NCI-H2171 (cell line): ENCODE measurements at places on chromosomes 5 and 9.
A peak's percentile ranks its signal among the peaks of the same experiment; 100 is the strongest.

DNA sequence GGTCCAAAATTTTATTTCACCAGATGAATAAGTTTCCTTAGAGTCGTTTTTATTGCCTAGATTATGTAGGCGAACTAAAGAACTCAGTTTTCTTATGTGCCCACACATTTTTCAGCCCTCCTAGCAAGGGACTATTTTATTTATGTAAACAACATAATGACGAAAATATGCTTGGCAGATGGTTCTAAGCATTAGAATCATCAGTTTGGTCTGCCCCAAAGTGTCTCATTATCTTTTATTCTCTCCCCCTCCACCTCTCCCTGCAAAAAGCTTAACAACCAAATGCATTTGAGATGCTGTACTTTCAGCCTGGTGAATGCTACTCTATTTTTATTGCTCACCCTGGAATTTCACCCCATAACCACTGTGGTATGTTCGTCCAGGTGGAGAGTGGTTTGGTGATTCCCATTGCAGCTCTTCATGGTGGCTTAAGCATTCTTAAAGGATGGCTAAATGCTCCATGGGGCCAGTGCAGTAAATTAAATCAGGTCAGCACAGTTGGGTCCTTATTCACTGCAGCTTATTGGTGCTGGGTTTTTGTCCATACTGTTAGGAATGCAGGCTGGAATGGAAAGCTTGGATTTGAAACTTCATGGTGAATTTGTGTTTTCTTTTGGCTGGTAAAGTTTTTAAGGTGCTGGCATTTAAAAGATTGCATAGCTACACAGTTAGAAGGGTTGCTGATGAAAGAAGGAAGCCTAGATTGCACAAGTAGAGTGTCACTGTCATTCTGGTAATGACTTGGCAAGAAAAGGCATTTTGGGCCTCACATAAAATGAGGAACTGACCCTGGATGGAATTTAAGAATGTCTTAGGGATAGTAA is 39.2 kb downstream of the TLE4 start:
- DNase-seq = no peak

- DNase-seq = no peak
Measured at GRCh38 chr9:68861436-68861835, 152.5 kb downstream of the PRKACG start.

DNA sequence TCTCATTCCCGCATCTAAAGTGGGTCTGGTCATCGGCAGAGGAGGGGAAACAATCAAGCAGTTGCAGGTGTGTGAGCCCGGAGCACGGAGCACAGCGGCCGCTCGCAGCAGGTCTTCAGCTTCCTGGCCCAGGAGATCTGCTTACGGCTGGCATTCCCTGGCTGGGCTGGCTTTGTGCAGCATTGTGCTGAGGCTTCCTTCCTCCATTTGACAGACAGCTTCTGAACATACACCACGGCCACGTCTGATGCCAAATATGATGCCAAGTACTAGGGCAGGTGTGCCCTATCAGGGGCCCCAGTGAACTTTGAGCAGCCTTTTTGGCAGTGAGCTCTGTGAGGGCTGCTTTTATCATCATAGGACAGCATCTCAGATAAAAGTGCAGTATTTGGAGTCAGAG is 37.1 kb downstream of the FUBP3 start:
- DNase-seq = no peak

GRCh38 chr5:79963261-79964061 is 27.6 kb downstream of the MTX3 start:
- DNase-seq = no peak

DNA sequence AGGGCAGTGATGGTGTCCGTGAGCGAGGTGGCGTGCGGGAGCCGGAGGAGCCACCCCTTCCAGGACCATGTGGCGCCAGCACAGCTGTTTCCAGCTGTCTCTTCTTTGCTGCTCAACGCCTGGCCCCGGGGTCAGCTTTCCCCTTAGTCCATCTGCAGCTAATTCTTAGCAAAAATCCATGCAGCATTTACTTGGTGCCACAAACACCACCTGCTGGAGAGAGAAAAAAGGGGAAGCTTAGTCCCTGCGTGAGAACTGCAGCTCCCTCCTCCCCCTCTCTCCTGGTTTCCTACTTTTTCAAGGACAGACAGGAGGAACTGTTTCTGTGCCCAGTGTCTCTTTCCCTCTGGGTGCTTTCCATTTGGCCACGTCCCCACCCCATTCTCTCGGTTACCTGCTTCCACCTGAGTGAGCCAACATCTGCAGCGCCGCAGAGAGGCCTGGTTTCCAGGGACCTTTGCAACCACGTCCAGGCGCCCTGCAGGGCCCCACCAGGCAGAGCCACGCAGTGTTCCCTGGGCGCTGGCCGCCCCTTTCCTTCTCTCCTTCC is 3.4 kb downstream of the SLC6A19 start:
- peak; percentile 47 for DNase-seq

GRCh38 chr9:126695186-126695585 is 81.5 kb downstream of the LMX1B start:
- DNase-seq = no peak

DNA sequence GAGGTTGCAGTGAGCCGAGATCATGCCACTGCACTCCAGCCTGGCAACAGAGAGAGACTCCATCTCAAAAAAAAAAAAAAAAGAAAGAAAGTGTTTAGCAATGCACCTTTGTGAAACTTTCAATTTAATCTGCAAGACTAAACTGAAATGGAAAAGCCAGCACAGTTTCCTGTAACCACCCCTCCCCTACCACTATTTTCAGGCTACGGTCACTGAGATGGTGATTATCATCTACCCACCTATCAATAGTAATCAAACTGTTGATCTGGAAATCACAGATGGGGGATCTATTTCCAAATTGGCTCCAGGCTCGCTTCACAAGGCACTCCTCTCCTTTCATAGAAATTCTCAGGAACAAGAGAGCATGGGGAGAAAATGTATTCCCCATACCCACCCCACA is 30.6 kb upstream of the IL7R start:
- DNase-seq = no peak

- DNase-seq = no peak
Measured at GRCh38 chr9:1273859-1274258, 223.7 kb downstream of the DMRT2 start.

DNA sequence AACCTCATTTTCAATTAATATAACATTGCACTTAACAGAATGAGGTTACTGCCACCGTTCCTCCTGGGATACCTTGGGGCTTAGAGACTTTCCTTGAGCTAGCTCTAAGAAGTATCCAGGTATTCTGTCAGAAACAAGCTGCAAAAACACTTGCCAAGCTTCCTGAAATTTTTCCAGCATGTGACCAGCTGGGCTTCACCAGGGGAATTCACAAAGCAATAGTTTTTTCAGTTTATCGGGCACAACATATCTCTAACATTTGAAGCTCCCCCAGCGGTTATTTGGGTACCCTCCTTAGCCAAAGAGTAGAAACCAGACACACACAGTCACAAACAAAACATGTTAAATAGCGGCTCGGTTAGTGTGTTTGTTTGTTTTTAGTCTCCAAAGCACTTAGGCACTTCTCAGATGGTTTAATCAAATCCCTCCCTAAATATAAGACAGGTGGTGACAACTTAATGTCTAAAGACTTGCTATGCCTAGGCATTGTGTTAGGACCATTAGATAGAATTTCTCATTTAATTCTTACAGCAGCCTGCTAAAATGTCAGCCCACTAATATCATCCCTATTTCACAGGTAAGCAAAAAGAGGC is 278.2 kb downstream of the GLIS3 start:
- DNase-seq = no peak

DNA sequence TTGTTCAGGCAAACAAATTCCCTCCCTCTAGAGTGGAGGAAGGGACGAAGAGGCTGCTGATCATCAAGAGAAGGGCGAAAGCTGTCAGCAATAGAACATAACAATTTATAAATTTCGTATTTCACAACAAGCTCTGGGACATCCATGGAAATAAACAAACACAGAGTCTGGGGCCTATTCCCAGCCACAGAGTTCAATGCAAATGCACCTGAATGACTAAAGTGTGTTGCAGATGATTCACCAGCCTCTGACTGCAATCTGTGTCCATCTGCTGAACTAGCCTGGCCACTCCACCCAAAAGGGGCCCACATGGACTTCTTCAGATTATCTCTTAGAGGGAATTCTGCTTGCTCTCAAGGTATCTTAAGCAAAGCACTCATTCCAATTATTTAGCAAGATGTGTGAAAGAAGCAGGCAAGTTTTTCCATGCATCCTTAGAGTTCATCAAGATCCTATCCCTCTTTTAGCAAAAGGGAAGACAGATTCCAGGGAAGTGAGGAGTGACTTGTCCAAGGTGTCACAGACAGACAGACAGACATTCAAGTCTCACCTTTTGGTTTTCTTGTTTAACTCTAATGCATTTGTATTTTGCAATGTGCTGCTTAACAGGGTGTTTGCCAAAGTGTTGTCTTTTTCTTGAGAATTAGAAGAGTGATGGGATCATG is 307.8 kb upstream of the PAPPA start:
- DNase-seq = no peak

DNA sequence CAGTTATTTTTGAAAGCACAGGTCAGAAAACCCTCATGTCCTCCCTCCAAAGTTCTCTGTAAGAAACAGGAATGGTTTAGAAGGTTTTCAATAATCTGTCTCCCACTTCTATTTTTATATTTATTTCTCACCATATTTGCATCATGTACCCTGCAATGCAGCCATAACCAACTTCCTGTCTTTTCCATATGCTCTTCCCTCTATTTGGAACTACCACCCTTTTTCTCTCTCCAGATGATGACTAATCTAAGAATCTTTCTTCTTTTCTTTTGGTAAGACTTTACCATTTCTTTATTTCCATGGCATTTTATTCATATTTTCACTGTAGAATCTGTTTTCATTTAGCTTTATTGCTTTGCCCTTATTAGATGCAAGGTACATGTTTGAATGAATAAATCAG is 33.9 kb downstream of the MAN2A1 start:
- no peak for DNase-seq

DNA sequence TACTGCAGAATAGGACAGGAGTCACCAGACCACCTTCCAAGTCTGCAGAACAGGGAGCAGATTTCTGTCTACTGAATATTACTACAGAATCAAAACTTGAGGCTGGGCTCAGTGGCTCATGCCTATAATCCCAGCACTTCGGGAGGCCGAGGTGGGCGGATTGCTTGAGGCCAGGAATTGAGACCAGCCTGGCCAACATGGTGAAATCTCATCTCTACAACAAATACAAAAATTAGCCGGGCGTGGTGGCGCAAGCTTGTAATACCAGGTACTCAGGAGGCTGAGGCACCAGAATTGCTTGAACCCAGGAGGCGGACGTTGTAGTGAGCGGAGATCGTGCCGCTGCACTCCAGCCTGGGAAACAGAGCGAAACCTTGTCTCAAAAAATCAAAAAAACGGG is 710.8 kb upstream of the WWC1 start:
- DNase-seq = no peak

GRCh38 chr9:87685441-87685840 is 40.5 kb upstream of the CTSL start:
- no peak for DNase-seq

- no peak for DNase-seq
Measured at GRCh38 chr5:174376726-174377373, 331.3 kb downstream of the NSG2 start.

DNA sequence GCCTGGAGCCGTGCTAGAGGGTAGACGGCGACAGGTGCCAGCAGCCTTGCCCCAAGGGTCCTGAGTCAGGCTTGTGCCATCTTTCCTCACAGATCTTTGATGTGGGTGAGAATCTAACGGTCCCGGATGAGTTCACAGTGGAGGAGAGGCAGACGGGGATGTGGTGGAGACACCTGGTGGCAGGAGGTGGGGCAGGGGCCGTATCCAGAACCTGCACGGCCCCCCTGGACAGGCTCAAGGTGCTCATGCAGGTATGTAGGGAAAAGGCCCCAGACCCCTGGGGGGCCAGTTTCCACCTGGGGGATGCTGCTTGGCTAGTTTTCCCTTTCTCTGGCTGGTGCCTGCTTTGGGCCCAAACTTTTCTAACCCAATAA is 24.0 kb downstream of the PTGES2 start:
- peak; percentile 31 for DNase-seq
